Stimulated activated CD8-positive, alpha-beta memory T cell treated with anti-CD3 and anti-CD28 coated beads, Interleukin-7, amount 100 ng/mL, for 24 hours (primary cell): ENCODE measurements at places on chromosomes 5 and 9.
A peak's percentile ranks its signal among the peaks of the same experiment; 100 is the strongest.

DNA sequence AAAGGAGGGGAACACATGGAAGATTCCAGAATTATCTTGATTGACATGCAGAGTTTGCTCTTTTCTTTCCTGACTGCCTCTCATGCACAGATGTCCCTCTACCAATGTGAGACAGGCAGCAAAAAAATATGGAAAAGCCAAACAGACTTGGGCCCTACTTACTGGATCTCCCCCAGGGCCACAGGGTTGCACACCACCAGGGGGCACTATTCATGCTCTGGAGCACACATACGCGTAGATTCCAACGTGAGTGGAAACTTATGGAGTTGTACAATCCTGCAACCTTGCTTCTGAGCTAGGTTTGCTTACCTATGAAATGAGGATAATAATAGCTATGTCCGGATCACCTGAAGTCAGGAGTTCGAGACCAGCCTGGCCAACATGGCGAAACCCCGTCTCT lies 319.5 kb downstream of the ARHGEF28 start:
- DNase-seq = no peak

GRCh38 chr9:72271613-72272478 lies 93.2 kb downstream of the ZFAND5 start:
- DNase-seq = peak; percentile 5

DNA sequence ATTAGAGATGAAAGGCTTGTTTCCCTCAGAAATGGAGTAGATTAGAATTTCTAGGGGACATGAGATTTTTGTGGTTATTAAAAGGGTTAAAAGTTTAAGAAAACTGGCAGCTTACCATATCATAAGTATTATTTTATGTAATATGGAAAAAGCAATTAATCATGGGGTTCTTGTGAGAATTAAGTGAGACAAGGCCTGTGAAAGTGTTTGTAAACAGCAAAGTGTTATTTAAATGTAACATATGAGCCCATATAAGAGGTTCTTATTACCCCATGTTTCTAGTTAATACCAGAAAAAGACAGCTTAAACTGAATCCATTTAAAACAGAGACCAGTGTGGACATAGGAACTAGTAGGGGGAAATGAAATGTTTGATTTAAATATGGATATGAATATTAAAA lies 241.1 kb upstream of the PIK3R1 start:
- no peak for DNase-seq

DNA sequence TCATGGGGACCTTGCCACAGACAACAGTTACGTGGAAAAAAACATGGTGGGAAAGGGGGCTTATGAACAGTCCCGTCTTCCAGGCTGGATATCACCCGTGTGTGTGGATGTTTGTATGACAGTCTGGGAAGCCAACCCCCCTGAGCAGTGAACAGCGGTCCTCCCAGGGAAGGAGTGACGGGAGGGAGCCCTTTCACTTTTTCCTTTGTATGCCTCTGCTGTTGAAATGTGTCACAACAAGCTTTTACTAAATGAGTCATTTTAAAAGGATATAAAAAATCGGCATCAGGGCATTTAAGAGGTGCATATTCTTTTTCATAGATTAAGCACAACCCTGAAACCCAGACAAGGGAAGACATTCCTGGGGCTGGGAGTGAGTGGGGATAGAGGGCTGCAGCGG lies 5.1 kb downstream of the MYMK start:
- DNase-seq = no peak

DNA sequence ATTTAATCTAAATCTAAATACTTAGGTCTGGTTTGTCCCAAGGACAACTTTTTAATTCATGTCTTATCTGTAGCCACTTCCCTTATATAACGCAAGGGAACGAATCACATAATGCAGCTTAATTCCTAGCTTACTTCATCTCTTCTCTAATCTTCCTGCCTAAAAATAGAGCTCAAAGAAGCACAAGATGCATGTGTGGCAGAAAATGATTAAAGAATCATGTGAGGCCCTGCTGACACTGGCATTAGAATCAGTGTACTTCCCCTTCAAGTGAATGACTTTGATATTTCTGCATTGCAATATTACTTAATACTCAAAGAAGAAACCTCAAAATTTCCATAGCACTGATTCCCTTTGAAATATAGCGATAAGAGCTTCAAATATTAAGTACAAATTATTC lies 317.9 kb upstream of the FTMT start:
- DNase-seq = no peak

- no peak for DNase-seq
Measured at GRCh38 chr5:80117446-80117845, 82.3 kb downstream of the THBS4 start.

DNA sequence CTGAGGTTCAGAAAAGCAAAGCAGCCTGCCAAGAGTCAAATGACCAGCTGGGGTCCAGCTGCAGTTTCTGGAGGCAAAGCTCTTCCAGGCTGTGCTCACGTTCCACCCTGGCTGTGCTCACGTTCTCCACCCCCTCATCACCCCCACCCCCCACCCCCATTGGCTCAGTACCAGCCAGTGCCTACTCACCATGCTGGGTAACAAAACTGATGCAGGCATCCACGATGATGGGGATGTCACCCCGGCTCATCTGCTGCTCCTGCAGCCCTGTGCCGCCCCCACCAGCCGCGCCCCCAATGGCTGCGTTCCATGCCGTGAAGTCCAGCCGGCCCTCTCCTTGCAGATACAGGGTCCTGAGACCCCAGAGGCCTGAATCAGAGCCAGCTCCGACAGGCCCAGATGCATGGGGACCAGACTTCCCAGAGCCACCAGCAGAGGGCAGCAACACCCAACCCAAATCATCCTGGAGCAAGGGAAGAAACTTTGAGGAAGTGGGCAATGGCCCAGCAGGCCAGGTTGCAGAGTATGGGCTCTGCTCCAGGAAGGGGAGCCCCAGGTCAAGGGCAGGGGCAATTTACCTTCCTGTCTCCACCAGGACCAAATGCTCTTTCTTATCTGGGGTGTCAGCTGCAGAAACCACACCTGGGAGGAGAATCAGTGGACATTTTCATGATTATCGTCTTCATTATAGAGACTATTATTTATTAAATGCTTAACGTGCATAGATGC lies 13.7 kb upstream of the FCHSD1 start:
- DNase-seq = peak; percentile 52

DNA sequence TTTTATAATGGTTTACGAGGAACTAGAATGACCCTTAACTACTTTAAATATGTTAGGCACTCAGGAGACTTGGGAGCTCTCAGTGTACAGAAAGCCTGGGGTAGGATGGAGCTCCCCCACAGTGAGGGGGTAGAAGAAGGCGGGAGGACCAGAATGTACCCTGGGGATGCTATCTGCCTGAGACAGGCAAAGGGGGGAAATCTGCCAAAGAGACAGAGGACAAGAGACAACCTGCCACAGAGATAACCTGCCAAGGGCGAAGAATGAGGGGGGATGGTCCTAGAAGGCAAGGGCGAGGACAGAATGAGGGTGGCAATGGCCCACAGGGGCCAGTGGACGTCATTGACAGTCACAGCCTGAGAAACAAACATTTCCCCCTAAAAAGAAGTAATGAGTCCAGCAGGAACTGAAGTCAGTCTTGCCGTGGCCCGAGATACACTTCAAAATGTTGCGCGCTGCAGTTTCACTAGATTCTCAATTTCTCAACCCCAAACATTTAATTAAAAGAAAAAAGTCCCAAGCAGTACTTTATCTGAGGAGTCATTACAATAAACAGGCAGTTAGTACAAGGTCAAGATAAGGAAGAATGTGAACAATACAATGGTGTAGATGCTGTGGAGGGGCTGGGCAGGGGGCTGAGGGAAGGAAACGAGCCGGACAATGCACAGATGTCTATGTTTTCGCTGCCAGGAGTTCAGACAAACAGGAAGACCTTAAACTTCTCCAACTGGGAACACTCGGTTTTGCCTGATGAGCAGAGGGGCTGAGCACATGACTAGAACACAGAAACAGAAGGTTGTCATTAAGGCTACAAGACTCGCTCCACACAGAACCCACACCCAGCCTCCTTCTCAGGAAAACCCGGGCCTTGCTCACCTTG lies 125.0 kb downstream of the LHFPL2 start:
- DNase-seq = no peak

- DNase-seq = no peak
Measured at GRCh38 chr5:115501464-115502210, 42.9 kb downstream of the FEM1C start.

DNA sequence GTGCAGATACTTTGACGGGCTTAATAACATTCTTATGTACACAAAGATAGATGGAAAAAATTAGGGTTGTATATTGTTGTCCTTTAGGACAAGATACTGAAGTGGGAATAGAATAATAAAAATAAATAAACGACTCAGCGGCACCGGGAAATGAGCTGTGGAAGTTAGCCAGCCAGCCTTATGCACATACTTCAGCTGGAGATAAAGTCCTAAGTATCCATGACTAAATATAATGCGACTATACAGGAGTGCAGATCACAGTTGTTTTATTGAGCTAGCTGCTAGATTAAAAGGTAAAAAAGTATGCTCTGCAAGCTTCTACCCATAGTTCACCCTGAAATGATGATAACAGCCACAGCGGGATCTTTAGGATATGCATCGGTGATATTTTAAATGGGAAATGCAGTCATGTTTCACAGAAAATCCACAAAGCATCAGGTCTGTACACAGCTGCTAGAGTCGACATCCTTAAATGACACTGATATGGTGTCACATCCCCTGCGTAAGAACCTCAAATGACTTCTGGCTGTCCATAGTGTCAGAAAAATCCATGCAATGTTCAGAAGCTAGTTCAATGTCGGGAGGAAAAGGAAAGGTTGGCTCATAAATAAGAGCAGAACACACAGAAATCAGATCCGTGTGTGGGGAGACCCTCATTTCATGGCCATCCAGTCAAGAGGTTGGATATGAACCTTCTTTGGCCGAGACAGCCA lies 392.8 kb upstream of the DAP start:
- no peak for DNase-seq

DNA sequence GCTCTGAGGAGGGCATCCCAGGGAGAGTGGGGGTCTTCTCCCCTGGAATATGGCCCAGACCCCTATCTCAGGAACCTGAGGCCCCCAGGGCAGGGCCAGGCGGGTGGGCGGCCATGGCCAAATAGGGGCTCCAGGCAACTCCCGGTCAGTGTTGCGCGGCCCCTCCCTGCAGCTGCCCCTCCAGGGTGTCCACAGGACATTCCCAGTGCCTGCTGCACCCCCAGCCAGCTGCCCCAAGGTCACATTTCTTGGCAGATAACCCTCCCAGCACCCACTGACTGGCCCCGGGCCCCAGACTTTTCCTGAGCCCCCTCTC lies 53.6 kb upstream of the EGFL7 start:
- no peak for DNase-seq

DNA sequence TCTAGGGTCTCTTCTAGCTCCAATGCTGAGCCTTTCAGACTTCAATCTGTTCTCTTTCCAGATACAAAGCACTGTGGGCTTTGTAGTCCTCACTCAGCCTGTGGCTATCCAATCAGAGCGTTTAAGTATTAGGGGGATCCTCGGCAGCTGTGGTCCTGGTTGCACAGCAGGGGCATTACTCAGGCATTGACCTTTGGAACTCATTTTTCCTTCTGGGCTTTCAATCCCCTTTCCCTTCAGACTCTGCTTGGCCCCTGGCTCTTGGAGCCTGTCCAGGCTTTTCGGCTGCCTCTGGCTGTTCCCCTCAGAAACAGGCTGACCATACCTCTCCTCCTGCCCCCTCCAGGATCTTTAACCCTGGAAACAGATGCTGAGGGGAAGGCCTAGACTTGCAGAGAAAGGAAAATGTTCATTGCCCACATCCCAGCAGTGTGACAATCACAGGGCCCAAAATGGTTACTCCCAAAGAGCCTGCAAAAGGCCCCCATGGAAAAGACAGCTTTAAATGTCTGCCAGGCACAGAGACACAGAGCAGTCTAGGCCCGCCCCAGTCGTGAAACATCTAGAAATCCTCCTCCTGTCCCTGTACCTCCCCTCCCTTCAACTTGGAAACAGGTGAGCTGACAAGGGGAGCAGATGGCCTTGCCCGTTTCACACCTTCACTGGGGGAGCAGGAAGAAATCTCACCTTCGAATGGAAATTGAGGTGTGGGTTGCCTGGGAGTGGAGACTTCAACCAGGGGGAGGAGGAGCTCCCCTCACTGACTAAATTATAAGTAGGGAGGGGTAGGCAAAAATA lies 13.7 kb downstream of the C1QTNF2 start:
- DNase-seq = no peak

DNA sequence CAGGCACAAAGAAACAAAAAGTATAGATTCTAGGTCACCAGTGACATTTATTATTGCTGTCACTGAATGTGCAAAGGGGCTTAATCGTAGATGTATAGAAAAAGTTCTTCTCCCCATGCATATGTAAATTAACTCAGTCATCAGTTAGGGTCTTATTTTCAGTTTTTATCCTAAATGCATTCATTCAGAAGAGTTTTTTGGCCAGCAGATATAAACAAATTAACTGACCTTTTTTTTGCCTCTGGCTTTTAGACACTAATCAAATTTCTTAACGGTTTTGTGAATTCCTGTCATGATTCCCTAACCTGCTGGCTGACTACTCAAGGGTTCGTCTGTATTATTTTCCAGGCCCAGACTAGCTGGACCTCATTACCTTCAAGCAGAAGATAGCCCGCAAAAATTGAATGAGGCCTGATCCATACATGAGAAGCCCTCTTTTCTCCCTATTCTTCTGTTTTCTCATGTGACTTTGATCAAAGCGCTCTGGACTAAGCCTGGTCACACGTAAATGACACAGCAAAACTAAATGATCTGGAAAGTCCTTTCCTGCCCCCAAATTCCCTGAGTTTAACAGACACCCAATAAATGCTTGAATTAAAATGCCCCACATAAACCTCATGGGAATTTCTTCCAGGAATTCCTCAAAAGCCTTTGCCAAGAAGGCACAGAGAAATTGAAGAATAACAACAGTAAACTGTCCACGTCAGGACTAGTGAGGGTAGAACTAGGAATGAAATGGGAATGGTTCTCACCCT lies 83.7 kb downstream of the MYO10 start:
- no peak for DNase-seq

GRCh38 chr5:170251462-170251861 lies 18.7 kb downstream of the C5orf58 start:
- DNase-seq = no peak
